SK-N-SH treated with all-trans-retinoic acid at 6 μM for 48 hours (cell line): ENCODE measurements at places on chromosomes 4 and X.

DNA sequence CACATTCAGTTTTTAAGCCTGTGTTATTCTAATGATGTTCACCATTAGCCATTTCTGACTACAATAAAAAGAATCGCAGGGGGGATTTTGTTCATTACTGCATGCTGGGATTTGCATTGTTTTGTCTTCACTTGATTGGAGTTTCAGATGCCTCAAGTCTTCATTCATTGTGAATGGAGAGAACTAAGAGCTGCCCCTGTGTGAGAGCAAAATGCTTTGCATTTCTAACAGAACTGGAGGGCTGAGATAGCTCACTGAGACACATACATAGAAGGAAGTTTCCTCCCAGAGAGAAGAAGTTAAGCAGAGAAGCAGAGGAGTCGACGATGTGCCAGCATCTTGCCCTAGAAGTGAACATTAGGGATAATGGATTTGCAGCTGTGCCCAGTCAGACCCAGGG, 113.5 kb upstream of the GATB start:
- ATAC-seq: no peak

DNA sequence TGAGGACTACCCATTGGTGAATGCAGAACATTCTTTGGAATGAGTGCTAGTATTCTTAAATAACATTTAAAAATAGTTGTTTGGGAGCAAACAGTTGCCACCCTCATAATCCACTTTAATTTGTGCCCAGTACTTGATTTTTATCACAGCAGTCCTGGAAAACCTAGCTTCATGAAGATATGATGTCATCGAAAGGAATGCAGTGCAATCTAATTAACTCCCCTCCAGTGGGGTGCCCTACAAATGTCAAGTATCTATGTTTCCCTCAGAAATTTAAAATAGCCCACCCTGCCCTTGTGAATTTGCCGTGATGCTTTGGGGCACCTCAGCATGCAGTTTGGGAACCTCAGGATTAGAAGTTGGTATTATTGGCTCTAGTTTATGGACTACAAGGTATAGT, 5.4 kb downstream of the RAB9A start:
- ATAC-seq: peak; percentile 24; the same call in 2 of the 3 replicates

DNA sequence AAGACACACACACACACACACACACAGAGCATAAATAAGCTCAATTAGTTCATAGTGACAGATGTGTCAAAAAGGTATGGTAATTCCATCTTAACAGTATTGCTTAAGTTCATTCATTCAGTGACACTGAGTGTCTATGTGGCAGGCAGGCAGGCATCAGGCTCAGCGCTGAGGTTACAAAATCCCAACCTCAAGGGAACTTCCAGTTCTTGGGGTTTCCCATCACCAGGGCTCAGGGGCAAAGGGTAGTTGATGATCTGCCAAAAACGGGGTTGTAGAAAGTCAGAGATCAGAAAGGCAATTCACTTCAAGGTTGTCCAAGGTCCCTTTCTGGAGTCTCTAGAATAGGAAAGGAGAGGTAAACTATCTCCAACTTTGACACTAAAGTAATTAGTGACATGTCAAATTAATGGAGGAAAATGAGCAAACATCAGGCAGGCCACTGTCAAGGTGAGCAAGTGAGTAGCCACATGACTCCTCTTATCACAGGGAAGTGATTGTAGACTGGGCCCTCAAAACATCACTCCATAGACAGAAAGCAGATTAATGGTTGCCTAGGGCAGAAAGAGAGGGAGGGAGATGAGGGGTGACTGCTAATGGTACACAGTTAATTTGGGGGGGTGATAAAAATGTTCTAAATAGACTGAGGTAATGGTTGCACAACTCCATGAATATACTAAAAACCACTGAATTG, 41.8 kb downstream of the GPC4 start:
- ATAC-seq: no peak

DNA sequence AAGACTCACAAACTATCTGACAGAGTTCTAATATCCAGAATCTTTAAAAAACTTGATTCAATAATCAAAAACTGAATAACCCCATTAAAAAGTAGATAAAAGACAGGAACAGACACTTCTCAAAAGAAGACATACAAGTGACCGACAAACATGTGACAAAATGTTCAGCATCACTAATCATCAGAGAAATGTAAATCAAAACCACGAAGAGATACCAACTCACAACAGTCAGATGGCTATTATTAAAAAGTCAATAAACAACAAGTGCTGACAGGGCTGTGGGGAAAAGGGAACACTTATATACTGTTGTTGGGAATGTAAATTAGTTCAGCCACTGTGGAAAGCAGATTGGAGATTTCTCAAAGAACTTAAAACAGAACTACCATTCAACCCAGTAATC, 138.1 kb upstream of the RASGEF1B start:
- no peak for ATAC-seq

- ATAC-seq: no peak
Measured at GRCh38 chr4:146382194-146382593, 139.5 kb downstream of the SLC10A7 start.

DNA sequence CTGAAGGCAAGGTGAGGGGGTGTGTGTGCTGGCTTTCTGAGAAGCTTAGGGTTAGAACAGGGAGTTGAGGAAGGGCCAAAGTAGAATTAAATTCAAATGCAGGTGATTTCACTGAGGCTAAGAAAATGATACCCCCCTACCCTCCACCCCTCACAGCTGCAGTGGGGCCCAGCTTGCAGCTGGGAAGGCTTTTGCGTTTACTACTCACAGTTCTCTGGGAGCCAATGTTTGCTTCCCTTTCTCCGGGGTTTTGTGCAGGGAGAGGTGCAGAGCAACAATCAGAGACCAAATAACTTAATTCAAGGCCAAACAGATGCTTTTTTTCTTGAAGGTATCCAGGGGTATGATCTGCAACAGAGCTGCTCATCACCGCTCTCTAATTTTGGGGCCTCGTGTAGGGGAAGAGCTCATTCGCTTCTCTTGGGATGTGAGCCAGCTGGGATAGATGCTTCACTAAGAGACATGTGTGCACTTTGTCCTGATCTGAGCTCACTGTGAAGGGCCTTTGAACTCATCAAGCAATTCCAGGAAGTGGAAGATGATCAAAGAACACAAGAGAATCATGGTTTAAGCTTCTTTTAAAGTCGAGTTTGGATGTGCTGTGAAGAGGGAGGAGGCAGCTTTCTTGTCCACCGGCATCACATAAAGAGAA, 122.7 kb upstream of the C1GALT1C1 start:
- ATAC-seq: no peak

DNA sequence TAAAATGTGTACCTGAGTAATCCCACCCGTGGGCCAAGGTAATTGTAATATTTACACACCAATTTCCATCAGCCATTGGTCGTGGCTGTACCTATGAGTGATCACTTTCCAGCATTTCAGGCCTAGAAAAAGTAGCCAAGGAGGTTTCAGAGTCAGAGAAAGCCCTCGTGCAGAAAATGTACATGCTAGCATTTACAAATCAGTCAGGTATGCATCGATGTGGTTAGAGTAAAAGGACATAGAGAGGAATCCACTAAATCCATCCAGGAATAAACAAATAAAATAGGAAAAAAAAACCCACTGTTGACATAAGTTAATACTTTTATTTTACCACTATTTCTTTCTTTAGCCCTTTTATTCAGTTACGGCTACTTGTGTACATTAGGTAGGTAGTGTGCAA, 256.8 kb downstream of the TRIML1 start:
- ATAC-seq: no peak

DNA sequence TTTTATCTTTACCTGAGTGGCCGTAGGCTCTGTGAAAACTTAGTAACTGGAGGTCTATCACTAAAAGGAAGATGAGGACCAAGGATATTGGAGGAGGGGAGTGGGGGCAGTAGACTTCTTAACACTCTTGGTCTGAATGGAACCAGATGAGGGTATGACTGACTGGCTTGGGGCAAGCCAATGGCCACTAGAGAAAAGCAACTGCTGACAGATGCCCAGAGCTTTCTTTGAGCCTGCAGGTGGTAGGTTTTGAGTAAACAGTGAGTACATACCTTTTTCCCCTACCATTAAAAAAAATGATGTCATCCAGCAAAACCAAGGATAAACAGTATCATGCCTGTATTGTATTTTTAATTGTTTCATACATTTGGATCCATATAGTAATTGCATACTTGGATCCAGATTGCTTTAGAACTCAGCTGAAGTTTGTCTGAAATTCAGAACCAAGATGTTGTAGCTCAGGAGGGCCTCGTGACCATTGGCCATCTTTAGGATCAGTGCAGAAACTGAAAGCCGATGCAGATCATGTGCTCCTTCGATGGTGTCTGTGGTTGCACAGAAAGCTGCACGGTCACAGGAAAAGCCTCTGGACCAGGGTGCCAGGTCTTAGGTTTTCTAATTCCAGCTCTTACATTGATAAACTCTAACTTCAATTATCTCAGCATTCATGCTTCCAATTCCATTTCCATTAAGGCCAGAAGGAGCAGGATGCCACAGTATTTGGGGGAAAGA, 131.0 kb downstream of the PDGFRA start:
- ATAC-seq: no peak

DNA sequence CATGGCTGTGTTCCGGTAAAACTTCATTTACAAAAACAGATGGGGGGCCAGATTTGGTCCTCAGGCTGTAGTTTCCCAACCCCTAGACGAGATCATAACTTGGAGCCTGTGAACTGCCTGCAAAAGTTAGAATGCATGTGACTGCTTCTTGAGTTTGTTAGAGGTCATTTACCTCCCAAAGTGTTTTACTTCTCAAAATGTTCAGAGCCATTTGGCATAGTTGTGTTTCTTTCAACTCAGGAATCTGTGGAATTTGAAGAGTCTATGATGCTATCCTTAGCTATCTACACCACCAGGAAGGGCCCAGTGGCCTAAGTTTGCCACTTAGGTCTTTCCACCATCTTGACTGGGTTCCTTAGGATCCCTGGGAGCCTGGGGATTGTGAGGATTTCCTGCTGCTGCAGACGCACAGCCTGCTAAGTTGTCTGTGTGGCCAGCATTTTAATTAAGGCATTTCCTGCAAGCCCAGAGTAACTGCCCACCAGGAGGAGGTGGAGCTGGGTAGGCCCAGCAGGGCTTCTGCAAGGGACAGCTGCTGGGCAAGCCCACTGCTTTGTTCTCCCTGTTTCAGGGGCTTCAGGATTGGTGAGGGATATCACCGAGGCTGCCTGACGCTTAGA, 53.1 kb downstream of the CCNI start:
- ATAC-seq: peak; percentile 90

- peak; percentile 84 for ATAC-seq
Measured at GRCh38 chr4:20126906-20127305, 124.8 kb upstream of the SLIT2 start.

DNA sequence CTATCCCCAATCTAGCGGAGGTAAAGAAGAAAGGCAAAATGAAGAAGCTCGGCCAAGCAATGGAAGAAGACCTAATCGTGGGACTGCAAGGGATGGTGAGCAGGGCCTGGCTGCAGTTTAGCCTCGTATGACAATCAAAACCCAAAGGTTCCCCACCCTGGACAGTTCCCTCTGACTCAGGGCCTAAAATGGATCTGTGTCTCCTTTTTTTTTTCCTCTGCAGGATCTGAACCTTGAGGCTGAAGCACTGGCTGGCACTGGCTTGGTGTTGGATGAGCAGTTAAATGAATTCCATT, 986 bp downstream of the HDAC6 start:
- ATAC-seq: no peak

GRCh38 chr4:167176723-167177367, 57.4 kb downstream of the SPOCK3 start:
- ATAC-seq: no peak

GRCh38 chrX:136784231-136784630, 3.5 kb upstream of the ARHGEF6 start:
- no peak for ATAC-seq

GRCh38 chr4:38526412-38526811, 137.6 kb upstream of the KLF3 start:
- no peak for ATAC-seq

GRCh38 chr4:41819621-41820020, 71.1 kb upstream of the PHOX2B start:
- ATAC-seq: no peak

DNA sequence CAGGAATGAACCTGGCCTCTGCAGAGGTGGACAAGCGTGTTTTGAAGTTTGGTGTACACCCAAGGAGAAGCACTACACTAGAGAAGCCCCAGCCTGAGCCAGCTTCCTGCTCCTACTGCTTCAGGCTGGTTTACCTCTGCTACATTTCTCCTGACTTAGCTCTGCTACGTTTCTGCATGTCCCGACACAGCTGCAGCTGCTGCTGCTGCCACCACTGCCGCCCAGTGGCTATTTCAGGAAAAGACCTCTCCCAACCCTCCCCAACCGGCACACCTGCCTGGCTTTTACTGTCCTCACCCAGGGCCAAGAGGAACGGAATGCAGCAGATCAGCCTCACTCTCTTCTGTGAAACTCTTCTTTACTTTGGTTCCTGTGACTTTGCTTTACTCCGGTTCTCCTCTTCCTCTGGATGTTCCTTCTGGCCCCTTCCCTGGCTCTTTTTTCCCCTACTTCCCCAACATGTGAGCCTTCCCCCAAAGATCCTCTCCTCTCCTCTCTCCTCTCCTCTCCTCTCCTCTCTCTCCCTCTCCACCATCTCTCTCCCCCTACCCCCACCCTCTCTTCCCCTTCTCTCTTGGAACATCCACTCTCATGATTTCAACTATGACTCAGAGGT, 3.1 kb upstream of the P2RY4 start:
- peak; percentile 80 for ATAC-seq

- no peak for ATAC-seq
Measured at GRCh38 chrX:112798736-112799135, 41.9 kb downstream of the AMOT start.

- ATAC-seq: no peak
Measured at GRCh38 chr4:83043801-83044407, 8.9 kb downstream of the COPS4 start.

GRCh38 chr4:154024097-154024694, 235.3 kb upstream of the SFRP2 start:
- peak; percentile 80 for ATAC-seq

GRCh38 chr4:75605928-75606327, 24.4 kb downstream of the CDKL2 start:
- ATAC-seq: no peak

DNA sequence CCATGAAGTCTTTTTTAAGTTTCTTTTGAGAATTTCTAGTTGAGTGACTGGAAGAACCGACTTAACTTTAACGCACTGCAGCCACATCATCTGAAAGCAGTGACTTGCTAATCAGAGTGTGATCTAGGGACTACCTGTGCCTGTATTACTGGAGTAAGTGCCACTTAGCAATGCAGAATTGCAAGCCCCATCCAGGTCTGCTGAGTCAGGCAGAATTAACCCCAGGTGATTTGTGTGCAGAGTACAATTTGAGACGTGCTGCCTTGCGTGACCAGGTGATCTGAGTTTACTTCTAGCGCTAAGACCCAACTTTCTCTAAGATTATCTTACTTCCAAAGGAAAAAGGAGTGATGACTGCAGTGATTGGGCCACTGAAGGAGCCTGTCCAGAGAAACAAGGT, 85.3 kb downstream of the CLCN4 start:
- ATAC-seq: no peak

GRCh38 chr4:6343939-6344408, 74.3 kb downstream of the WFS1 start:
- ATAC-seq: peak; percentile 68

DNA sequence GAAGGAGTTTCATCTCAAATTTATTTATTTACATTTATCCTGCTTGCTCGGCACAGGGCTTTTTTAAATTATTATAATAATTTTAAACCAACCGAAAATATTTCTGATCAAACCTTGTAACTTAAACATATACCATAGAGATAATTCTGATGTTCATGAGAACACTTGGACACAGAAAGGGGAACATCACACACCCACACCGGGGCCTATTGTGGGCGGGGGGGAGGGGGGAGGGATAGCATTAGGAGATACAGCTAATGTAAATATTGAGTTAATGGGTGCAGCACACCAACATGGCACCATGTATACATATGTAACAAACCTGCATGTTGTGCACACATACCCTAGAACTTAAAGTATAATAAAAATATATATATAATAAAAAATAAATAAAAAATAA, 2.9 kb downstream of the ANXA5 start:
- ATAC-seq: no peak

- ATAC-seq: no peak
Measured at GRCh38 chrX:52585892-52586291, 68.8 kb downstream of the SSX7 start.
